ENCODE measurements at places on chromosomes 13 and 19. TPM values are rescaled to one million over a fixed set of nuclear protein-coding genes. Genes with fewer than 3 reads are reported as not detected.

DNA sequence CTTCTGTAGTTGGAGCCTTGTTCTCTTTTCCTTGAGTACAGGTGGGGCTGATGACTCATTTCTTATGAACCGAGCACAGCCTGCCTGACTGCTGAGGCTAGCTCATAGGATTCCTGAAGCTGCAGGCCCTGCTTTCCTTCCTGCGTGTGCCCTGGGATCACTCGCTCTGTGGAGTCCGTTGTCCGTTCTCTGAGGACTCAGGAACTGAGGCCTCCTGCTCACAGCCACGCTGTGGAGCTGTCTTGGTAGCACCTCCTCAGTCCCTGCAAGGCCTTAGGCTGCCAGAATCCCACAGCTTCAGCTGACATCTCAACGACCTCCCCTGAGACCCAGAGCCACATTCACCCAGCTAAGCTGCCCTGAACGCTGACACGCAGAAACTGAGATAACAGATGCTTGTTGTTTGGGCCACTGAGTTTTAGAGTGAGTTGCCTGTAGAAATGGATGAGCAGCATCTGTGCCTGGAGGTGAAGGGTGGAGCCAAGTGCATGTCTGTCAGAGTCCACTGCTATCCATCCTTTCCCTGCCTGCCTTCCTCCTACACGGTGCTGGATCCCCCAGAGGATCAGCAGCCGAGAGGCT, 72.9 kb downstream of the ARHGEF7 start:
- no peak overlapping the region for H3K4me3 ChIP-seq
- H3K27me3 ChIP-seq, result no peaks in the 10 kb centered on the region
- peaks cover 45% of the 10 kb centered on the region for H3K4me1 ChIP-seq
- DNase-seq, result peak; percentile 47
- no peaks in the 10 kb centered on the region for H3K36me3 ChIP-seq

- H3K4me1 ChIP-seq, result no peaks in the 10 kb centered on the region
- DNase-seq, result no peak
- no peak overlapping the region for H3K27ac ChIP-seq
- no peak overlapping the region for H3K4me3 ChIP-seq
- peaks cover 35% of the 10 kb centered on the region for H3K27me3 ChIP-seq
Observed at GRCh38 chr19:38317104-38317612, 1.4 kb upstream of the YIF1B start.

DNA sequence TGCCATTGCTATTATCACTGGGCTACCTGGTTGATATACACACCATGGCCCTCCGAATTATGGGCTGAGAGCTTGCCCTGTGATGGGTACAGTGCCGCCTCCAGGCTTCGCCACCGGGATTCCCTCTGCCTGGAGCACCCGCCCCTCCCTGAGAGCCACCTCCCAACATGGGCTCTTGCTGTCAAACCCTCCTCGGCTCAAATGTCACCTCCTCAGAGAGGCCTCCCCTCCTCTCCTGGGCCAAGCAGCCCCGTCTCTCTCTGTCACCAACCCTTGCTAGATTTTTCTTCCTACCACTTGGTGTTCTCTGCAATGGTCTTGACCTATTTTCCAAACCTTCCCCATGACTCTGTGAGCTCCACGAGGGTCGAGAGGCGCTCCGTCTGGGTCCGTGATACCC, 12.2 kb upstream of the TLE2 start:
- H3K4me3 ChIP-seq, result no peak overlapping the region
- no peak overlapping the region for H3K27ac ChIP-seq
- peaks cover 12% of the 10 kb centered on the region for H3K4me1 ChIP-seq
- H3K27me3 ChIP-seq, result no peaks in the 10 kb centered on the region

The LRFN3 gene
- total RNA-seq, result 14.3 TPM

The HTR2A gene
- total RNA-seq, result not detected

GRCh38 chr13:111917901-111918300, 149.0 kb upstream of the SOX1 start:
- no peak overlapping the region for H3K4me3 ChIP-seq
- peaks cover 23% of the 10 kb centered on the region for H3K27me3 ChIP-seq
- DNase-seq, result no peak

Data from cardiac muscle cell (in vitro differentiated cells and primary cell).